ENCODE measurements at places on chromosomes 3 and 15. TPM values are rescaled to one million over a fixed set of nuclear protein-coding genes. Genes with fewer than 3 reads are reported as not detected.

- H3K4me3 ChIP-seq: no peak overlapping the region
- no peak for DNase-seq
- no peak overlapping the region for H3K27ac ChIP-seq
- H3K27me3 ChIP-seq: no peaks in the 10 kb centered on the region
Measured at GRCh38 chr3:23041918-23042696, 161.0 kb upstream of the UBE2E2 start.

- H3K4me1 ChIP-seq: peaks cover 15% of the 10 kb centered on the region
- no peak overlapping the region for H3K27ac ChIP-seq
- no peak for DNase-seq
Measured at GRCh38 chr15:59333401-59334075, 39.1 kb downstream of the MYO1E start.

DNA sequence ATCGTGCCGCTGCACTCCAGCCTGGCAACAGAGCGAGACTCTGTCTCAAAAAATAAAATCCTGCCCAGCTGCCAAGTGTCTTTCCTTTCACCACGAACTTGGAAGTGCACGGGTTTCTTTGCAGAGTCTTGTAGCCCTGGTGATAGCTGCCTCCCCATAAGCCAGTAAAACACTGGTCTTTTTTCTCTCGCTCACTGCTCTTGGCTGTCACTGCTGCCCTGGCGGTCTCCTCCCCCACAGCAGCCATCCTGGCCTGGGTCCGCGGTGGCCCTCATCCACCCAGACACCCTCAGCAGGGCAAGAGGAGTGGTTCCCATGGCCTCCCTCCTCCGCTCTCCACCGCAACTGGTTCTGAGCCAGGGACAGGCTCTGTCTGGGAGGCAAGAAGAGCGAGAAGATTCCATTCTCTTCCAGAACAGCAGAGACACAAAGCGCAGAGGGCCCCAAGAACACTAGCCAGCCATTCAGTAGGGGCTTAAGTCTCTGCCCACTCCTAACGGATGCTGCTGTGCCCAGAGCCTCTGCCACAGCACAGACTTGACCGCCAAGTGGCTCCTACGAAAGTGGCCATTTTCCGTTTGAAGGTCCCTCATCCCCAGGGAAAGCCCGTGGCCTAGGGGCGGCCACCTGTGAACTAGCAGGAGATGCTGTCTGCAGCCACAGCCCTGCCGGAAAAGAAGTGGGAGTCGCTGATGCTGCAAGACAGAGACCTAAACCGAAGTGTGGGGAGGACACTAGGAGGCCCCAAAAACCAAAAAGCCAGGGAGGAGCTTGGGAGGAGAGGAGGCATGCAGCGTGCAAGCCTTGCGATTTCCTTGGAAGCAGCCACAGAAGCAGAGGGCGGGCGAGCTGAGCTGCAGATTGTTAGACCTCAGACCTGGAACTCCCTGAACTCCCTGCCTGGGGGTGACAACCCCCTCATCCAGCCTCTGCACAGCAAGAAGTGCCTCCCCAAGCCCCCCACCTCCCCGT, 44.1 kb downstream of the KLHL25 start:
- DNase-seq: no peak
- peak overlapping the region; percentile 64 for H3K27ac ChIP-seq
- H3K36me3 ChIP-seq: peaks cover 19% of the 10 kb centered on the region
- H3K27me3 ChIP-seq: no peaks in the 10 kb centered on the region

- H3K27me3 ChIP-seq: no peaks in the 10 kb centered on the region
- H3K4me1 ChIP-seq: peaks cover 37% of the 10 kb centered on the region
- peak overlapping the region; percentile 97 for H3K27ac ChIP-seq
- H3K36me3 ChIP-seq: peaks cover 26% of the 10 kb centered on the region
- peak overlapping the region; percentile 93 for H3K4me3 ChIP-seq
Measured at GRCh38 chr3:129398803-129399144, 29.7 kb downstream of the EFCAB12 start.

DNA sequence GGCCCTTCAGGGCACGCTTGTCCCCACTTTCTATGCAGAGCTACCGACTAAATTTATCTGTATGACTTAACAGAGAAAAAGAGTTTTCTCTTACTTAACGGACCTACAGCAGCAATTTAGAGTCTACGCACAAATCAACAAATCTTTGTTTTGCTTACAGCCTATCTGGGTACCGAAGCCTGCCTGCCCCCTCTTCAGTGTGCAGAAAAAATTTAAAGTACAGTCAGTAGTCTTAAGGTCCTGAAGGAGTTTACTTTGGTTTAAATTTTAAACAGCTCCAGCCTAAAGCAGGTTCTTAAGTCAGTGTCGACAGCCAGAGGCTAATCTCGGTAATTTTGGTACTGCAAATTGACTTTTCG, 570 bp downstream of the SACM1L start:
- peak overlapping the region; percentile 85 for H3K4me3 ChIP-seq
- peaks cover 3% of the 10 kb centered on the region for H3K27me3 ChIP-seq
- H3K4me1 ChIP-seq: peaks cover 50% of the 10 kb centered on the region
- peaks cover 42% of the 10 kb centered on the region for H3K36me3 ChIP-seq
- H3K27ac ChIP-seq: peak overlapping the region; percentile 90

- peak overlapping the region; percentile 56 for H3K27ac ChIP-seq
- H3K4me1 ChIP-seq: peaks cover 92% of the 10 kb centered on the region
- H3K27me3 ChIP-seq: no peaks in the 10 kb centered on the region
- no peak overlapping the region for H3K4me3 ChIP-seq
- H3K36me3 ChIP-seq: peaks cover 96% of the 10 kb centered on the region
Measured at GRCh38 chr15:38532728-38533127, 31.9 kb downstream of the RASGRP1 start.

The KPNA1 gene
- total RNA-seq: 58.8 TPM
